Left ventricle myocardium inferior (tissue), 1 donor: ENCODE measurements at places on chromosomes 4 and X. TPM values are rescaled to one million over a fixed set of nuclear protein-coding genes. Genes with fewer than 3 reads are reported as not detected.

The MEPE gene
- total RNA-seq = not detected

The DYNLT3 gene
- 17.6 TPM for total RNA-seq

The TRO gene
- total RNA-seq = 1.9 TPM

The GK2 gene
- total RNA-seq = not detected

The GLOD5 gene
- not detected for total RNA-seq

The MAGEC1 gene
- total RNA-seq = not detected

The HSD17B13 gene
- total RNA-seq = 0.08 TPM

The CORIN gene
- total RNA-seq = 92.0 TPM

The EFHC2 gene
- 11.7 TPM for total RNA-seq

The CT45A10 gene
- total RNA-seq = not detected

The SH3RF1 gene
- 8.8 TPM for total RNA-seq

The SOWAHB gene
- total RNA-seq = not detected

The DMRTC1 gene
- total RNA-seq = not detected

The TNIP3 gene
- not detected for total RNA-seq

The VSIG4 gene
- 41.7 TPM for total RNA-seq

The AMBN gene
- total RNA-seq = not detected

The SMS gene
- 46.8 TPM for total RNA-seq

The SLC2A9 gene
- total RNA-seq = 8.2 TPM

The TET2 gene
- total RNA-seq = 11.9 TPM
